ENCODE measurements at places on chromosomes 12 and 14.
A peak's percentile ranks its signal among the peaks of the same experiment; 100 is the strongest.

DNA sequence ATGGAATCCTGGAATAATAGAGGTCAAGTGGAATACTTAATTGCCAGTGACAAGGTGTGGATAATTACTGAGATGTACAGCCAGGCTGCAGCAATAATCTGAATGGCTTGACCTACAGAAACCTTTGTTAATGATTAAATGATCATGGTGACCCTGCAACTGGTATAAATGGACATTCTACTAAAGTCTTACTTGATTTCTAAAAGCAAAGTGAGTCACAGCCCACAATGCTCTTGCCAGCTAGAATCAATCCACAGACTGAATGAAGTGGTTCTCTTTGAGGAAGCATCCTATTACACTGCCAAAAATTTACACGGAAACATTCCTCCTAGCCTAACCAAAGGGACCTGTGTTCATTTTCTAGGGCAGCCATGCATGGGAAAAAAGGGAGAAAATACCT, 518.5 kb downstream of the SOX5 start:
- no peak for DNase-seq

- DNase-seq, result no peak
These were observed 44.6 kb downstream of the EML1 start for GRCh38 chr14:99837822-99838221.

DNA sequence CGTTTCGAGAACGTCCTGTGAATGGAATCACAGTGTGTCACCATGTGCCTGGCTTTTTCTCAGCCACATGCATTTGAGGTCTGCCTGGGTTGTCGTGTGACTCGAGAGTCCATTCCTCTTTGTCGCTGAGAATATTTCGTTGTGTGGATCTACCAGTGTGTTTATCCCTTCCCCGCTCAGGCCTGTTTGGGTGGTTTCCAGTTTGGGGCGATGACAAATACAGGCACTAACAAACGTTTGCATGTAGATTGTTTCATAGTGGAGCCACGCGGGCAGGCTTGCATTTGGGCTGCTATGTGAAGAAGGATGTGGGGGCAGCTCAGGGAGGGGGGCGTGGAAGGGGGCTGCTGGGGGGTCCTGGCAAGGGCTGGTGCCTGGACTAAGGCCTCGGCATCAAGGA, 14.1 kb downstream of the RIN3 start:
- no peak for DNase-seq

DNA sequence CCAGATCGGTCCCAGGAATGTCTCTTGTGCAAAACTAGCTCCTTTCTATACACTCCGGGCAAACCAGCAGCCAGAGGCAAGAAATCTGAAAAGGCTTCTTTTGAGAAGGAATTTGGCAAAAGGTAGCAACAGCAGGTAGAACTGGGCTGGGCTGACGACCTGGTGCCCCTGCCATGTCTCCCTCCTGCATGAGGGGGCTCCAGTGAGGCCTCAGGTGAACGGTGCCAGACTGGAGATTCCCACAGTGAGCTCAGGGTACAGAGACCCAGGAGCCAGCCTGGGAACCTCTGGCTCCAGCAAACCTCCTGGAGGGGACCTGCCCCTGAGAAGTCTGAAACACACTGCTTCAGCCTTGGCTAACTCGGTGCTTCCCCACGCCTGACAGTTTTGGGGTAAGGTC, 10.8 kb downstream of the ITPK1 start:
- DNase-seq, result no peak

GRCh38 chr12:75779891-75780496, 251.6 kb downstream of the PHLDA1 start:
- DNase-seq, result no peak

DNA sequence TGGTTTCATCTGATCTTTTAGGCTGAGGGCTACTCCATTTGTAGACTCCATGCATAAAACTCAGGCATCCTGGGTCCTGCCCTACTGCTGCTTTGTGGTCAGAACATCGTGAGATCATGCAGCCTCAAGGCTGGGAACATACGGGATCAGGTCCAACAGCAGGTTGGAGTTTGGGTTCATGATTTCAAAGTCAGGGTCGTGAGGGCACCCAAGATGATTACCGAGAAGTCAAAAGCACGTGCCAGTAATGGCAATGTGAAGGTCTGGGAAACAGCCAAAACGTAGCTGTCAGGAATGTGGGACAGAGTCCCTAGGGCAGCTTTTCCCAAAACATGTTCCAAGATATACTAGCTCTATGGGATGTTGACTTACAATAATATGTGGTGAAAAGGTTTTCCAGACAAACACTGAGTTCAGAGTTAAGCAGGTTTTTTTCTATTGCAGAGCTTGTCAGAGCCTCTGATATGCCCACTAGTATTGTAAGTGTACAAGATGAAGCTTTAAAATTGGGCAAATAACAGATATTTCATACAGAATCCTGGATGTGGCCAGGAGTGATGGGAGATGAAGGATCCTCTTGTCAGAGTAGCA, 130.3 kb upstream of the DNM1L start:
- DNase-seq, result no peak

DNA sequence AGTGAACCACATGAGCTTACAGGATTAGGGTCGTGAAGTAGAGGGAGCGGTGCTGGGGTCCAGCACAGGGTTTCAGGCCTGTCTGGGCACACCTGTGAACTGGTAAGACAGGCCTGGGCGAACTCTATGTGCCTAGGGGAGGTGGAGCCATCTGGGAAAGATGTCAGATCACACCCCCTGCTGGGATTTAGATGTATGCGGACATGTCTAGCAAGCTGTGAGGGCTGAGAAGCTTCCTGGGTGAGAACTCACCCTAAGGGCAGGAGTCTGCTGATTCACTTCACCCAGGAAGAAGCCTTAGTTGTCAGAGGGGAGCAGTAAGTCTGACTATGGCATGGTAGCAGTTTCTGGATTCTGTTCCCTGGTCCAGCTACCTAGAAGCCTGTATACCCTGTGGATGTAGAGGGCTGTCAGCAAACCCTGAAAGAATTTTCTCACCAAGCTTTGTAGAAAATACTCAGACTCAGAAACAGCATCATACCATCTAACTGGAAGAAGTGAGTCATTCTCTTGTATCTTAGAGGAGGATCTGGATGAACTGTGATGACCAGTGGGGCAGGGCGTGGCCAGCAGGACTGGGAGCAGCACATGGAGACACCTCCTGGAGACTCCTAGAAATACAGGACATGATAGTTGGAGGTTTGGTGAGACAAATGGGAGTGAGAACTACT, 11.2 kb upstream of the PYGL start:
- peak; percentile 27 for DNase-seq

- peak; percentile 9 for DNase-seq
These were observed 197.5 kb upstream of the TMEM132C start for GRCh38 chr12:128069359-128069997.

- no peak for DNase-seq
These were observed 3.9 kb downstream of the DDN start for GRCh38 chr12:48995086-48995879.

- no peak for DNase-seq
These were observed 11.3 kb downstream of the KMT5A start for GRCh38 chr12:123395236-123395635.

GRCh38 chr12:58415716-58416115, 474.3 kb downstream of the ATP23 start:
- DNase-seq, result no peak

DNA sequence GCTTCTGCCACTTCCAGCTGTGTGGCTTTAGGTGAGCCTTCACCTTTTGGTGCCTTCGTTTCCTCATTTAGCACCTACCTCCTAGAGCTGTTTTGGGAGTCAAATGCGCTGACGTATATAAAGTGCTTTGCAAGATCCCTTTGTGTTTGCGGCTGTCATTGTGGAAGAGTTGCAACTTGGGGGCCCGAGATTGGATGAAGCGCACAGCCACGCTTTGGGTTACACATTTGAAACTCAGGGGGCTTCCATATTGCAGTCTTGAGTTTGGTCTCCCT, 636 bp upstream of the ARL6IP4 start:
- DNase-seq, result no peak

DNA sequence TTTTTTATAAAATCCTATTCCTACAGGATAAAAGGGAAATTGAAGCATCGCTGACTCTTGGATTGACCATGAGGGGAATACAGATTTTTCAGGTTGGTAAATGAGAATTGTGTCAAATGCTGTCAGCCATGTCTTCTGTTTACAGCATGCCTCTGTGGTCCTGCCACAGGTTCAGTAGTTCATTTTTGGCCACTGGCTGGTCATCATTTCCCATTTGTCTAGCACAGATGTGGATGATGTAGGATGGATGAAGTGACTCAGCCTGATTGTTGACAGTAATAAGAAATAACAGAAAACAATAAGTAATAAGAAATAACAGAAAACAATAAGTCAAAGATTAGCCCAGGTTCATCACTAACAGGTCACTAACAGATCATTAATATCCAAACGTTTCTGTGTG, 59.8 kb downstream of the FRMD6 start:
- DNase-seq, result no peak

GRCh38 chr12:129588142-129588541, 315.7 kb downstream of the TMEM132D start:
- no peak for DNase-seq

DNA sequence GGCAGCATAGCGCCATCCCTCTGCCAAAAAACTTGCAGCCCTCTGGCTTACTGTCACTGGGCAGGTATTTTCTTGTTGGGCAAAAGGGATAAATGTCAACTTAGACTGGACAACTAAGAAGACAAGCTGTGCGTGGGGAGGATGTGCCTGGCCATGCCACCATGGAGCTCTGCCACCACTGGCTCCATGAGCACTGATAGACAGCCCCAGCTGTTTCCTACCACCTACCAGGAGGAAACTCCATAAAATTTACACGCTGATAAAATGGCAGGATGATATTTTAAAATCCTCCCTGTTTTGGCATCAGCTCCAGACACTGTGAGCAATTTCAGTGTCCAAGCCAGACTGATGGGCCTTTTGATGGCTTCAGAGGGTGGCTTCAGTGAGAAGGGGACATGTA, 7.1 kb upstream of the GALNT16 start:
- no peak for DNase-seq

- DNase-seq, result no peak
These were observed 205.9 kb downstream of the KIF21A start for GRCh38 chr12:39237004-39237403.

GRCh38 chr12:21434699-21435098, 2.8 kb upstream of the PYROXD1 start:
- DNase-seq, result no peak

DNA sequence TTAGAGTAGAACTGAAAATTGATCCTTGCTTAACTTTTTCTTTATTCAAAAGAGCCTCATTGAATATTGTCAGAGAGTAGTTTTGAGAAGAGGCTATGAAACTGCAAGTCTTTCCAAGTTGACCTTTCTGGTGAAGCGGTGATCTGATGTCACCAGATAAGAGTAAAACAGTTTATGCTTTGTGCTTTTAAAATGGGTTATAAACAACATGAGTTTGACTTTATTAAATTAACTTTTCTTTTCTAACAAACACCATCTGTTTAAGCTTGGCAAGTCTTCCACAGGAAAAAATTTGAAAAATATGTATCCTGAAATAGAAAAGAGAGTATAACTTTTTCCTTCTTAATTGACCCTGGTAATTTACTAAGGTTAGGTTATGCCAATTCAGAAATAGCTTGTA, 408.7 kb upstream of the NOVA1 start:
- no peak for DNase-seq

DNA sequence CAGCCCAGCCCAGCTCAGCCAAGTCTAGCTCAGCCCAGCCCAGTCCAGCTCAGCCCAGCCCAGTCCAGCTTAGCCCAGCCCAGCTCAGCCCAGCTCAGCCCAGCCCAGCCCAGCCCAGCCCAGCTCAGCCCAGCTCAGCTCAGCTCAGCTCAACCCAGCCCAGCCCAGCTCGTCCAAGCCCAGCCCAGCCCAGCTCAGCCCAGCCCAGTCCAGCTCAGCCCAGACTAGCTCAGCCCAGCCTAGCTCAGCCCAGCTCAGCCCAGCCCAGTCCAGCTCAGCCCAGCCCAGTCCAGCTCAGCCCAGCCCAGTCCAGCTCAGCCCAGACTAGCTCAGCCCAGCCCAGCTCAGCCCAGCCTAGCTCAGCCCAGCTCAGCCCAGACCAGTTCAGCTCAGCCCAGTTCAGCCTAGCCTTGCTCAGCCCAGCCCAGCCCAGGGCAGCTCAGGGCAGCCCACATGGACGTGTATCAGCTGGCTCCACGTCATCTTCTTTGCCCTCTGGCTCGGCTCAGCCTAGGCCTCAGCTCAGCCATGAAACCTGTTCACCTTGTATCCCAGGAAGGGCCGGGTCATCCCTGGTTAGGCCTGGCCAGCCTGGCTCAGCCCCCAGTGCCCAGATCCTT, 185.6 kb downstream of the TMEM121 start:
- no peak for DNase-seq

GRCh38 chr12:109656743-109657142, 56.9 kb upstream of the FAM222A start:
- DNase-seq, result no peak

GRCh38 chr14:83253870-83254269, 1720.2 kb upstream of the SEL1L start:
- no peak for DNase-seq

GRCh38 chr12:12598864-12599263, 12.8 kb upstream of the CREBL2 start:
- DNase-seq, result no peak

DNA sequence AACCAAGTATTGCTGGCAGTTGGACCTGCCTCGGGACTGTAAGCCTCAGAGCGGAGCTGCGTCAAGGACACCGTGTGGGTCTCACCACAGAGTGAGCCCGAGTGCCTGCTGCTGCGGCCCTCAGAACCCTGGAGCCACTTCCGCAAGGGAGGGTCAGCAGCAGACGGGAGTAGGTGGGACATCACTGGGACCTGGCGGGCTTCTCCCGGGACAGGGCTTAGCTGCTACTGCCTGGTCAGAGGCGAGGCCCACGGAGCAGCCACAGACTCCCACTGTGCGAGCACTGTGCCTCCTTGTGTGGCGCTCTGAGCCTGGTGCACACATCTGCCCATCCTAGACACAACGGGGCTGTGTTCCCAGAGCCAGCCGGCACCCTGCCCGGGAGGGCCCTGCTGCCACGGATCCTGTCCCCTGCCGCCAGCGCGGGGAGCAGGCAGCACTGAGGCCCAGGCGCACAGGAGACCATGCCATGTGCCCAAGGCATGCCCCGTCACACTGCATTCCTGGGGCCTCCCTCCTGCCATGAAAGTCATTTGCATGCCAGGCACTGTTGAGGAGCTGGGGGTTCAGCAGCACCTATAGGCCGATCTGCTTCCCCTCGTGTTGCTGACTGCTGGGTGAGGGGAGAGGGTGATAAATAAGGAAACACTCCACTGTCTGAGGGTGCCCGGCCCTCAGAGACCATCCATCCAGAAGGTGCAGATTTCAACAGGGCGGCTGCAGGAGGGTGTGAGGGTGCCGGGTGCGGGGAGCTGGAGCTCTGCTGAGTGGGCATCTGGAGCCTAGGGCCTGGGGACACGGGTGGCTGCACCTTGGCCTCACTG, 10.0 kb downstream of the HIP1R start:
- DNase-seq, result no peak

- no peak for DNase-seq
These were observed 2.4 kb upstream of the TCL1B start for GRCh38 chr14:95683793-95684192.

- no peak for DNase-seq
These were observed 40.1 kb upstream of the MTERF2 start for GRCh38 chr12:107026806-107027635.

DNA sequence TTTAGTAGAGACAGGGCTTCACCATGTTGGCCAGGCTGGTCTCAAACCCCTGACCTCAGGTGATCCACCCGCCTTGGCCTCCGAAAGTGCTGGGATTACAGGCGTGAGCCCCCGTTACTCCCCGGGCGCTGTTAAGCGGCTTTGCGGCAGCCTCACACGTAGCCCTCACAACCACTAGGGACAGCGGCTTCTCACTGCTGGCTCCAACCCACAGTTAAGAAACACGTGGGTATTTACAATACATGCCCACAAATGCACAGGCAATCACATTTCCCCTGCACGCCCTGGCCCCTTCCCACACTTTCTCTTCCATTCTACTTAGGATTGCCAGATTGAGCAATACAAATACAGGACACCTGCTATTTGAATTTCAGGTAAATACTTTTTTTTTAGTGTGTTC, 37.0 kb upstream of the EIF5 start:
- no peak for DNase-seq
